IMR-90 (cell line): ENCODE measurements at places on chromosomes 6 and 20. TPM values are rescaled to one million over a fixed set of nuclear protein-coding genes. Genes with fewer than 3 reads are reported as not detected.

GRCh38 chr20:37529214-37529967 is 1.7 kb upstream of the BLCAP start:
- DNase-seq = no peak

DNA sequence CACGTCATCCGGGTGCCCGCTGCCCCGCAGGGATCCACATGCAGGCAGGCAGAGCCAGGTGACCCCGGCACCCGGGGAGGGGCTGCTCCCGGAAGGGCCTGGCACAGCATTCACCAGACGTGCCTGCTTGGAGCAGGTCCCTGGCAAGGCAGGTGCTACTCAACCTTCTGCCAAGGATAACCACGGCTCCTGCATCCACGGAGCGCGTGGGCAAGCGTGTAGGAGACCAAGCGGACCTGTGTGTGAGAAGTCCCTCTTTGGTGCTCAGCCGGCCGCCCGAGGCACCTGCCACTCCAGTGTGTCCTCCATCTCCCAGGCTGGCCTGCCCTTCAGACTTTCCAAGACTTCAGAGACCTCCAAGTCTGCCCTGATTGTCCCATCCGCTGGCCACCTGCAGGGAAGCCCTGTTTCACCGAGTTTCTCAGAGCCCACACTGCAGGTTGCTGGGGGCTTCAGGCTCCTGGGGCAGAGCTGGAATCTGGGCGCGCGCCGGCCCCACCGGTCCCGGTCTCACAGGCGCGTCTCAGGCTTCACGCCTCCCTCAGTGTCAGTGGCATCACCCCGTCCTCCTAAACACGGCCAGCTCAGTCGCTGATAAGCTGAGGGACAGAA is 124.3 kb downstream of the DLL1 start:
- no peak for DNase-seq

- no peak for DNase-seq
Observed at GRCh38 chr20:58826271-58826670, 24.4 kb downstream of the GNAS-AS1 start.

DNA sequence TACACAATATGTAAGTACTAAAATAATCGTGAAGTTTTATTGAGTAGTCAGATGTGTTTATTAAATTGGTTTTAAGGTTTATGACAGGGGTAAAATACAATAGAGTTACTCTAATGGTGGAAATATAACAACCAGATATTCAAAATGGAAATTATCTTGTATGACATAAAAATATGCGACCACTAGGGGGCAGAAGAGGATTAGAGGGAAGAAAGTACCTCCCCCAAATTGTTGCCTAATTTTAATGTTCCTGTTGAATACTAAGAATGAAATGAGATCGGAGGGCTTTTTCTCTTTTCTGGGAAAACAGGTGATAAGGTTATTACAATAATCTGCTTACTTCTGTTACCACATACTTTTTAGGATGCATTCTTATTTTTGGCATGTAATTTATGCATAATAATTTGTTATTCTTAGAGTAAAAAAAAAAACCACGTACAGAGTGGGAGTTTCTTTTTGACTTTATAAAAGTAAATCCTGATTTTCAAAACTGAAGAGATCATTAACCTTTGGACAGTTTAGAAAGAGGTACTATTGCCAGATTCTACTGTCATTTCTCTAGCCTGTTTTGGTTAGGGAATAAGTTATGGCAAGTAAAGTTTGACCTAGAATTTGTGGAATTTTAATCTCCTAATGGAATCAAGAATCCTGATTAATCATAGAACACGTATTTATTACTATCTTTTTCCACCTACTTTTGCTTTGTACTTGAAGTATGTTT is 159.2 kb downstream of the CD109 start:
- peak; percentile 73 for DNase-seq

- no peak for DNase-seq
Observed at GRCh38 chr20:62618611-62619529, 23.4 kb upstream of the SLCO4A1 start.

- DNase-seq = no peak
Observed at GRCh38 chr6:151807513-151808370, at the start of gene ESR1. Gene ESR1, plus strand, starts transcription at chr6:151807682. Its CDS starts 231 bp downstream, at chr6:151807913.

DNA sequence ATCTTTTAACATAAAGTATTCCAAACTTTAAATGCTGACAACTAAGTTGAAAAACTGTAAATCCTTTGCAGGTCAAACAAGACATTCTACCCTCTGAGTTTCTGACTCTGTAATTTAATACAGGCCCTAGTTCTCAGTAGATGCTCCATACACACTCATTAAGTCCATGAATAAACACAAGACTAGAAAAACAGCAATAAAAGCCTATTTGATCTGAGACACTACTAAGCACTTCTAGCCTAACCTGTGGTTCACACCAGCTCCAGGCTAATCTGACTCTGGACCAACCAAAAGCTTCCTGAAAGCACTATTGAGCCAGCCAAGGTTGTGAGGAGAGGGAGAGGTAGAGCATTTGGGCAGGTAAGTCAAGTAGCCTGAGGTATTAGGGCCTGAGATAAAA is 103.9 kb downstream of the EPM2A start:
- no peak for DNase-seq

GRCh38 chr6:52389264-52389625 is 27.3 kb downstream of the PAQR8 start:
- DNase-seq = peak; percentile 11

GRCh38 chr20:24915440-24915839 is 33.6 kb upstream of the CST7 start:
- no peak for DNase-seq

- no peak for DNase-seq
Observed at GRCh38 chr6:107079429-107079828, 35.9 kb downstream of the BEND3 start.

- no peak for DNase-seq
Observed at GRCh38 chr6:138526822-138527235, 27.5 kb upstream of the NHSL1 start.

DNA sequence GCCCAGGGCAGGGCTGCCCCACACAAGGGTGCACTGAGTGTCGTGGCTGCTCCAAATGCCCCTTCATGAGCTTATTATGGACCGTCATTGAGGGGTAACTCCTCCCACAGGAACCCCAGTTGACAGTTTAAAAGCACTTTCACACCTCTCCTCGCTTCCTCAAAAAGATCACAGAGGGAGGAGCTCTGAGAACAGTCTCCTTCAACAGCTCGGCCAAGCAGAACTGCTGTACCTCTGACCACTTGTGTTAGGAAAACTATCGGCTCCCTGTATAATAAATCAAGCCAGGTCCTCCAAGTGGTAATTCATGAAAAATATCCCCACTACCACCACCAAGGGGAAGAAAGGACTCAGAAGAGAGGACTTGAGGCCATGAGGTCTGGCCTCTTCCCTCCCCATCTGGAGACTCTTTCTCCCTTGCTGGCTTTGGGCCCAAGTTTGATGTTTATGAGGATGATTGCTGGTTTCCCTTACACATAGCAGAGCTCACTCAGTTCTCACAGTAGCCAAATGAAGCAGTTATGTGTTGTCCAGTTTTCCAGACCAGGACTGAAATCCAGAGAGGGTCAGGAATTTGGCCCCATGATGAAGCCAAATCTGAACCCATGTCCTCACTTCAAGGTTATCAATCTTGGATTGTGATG is 8.7 kb downstream of the SNX21 start:
- peak; percentile 59 for DNase-seq

- DNase-seq = no peak
Observed at GRCh38 chr20:50186987-50187402, 3.6 kb upstream of the CEBPB start.

- DNase-seq = no peak
Observed at GRCh38 chr6:25456249-25457040, 177.3 kb downstream of the CARMIL1 start.

GRCh38 chr6:96613291-96613999 is 50.5 kb downstream of the FHL5 start:
- no peak for DNase-seq

- peak; percentile 86 for DNase-seq
Observed at GRCh38 chr6:33314515-33314942, 651 bp upstream of the TAPBP start.

DNA sequence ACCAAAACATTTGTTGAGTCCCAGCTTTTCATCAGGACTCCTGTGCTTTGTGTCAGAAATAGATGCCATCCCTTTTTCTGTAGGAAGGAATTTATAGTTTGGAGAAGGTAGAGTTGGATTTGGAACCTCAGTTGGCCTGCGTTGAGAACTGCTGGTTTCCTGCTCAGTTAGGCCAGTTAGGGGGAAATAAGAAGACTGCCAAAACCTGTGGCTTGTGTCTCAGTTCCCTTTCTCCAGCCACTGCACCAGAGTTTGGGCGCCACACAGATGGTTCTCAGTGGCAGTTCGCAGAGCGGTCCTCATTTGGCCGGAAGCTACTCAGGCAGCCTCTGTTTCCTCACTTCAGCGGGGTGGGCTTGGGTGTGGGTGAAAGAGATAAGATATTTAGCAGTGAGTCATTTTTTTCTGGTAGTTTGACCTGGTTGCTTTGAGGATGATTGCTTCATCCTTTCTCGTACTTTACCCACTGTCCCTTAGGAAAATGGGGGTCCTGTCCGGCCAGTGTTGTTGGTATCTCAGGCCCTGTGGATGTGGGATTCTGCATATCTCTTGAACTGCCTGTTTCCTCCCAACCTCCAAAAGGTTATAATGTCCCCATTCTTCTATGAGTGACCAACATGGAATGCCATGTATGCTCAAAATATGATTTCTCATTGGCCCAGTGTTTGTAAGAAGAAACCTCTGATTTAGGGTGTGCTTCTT is 53.7 kb downstream of the JARID2 start:
- peak; percentile 46 for DNase-seq

DNA sequence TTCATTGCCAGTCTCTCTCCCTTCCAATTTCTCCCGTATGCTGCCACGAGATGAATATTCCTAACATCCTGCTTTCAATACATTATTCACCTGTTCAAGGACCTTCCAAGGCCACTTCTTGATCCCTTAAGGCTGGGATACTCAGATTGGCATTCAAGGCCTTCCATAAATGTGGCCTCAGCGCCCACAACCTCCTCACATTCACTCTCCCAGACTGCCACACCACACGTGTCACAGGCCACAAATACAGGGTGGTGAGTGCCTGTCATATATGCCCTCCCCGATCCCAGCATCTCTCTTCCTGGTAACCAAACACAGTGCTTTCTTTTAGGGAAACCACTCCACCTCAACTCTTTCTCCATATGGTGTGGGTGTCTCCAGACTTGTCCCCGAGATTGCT is 55.5 kb downstream of the TTI1 start:
- no peak for DNase-seq

- peak; percentile 95 for DNase-seq
Observed at GRCh38 chr6:135568379-135568778, 70.8 kb upstream of the AHI1 start.

GRCh38 chr20:10714236-10714975 is 40.6 kb upstream of the JAG1 start:
- DNase-seq = no peak

DNA sequence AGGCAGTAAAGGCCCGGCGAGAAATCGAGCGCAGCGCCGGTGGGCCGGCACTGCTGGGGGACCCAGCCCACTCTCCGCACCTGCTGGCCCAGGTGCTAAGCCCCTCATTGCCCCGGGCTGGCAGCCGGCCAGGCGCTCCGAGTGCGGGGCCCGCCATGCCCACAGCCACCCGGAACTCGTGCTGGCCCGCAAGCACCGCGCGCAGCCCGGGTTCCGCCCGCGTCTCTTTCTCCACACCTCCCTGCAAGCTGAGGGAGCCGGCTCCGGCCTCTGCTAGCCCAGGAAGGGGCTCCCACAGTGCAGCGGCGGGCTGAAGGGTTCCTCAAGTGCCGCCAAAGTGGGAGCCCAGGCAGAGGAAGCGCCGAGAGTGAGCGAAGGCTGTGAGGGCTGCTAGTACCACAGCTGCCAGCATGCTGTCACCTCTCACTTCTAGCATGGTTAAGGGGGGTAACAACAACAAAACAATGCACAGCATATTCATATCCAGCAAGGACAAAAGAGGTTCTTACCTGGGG is 11.3 kb upstream of the GMPR start:
- no peak for DNase-seq

DNA sequence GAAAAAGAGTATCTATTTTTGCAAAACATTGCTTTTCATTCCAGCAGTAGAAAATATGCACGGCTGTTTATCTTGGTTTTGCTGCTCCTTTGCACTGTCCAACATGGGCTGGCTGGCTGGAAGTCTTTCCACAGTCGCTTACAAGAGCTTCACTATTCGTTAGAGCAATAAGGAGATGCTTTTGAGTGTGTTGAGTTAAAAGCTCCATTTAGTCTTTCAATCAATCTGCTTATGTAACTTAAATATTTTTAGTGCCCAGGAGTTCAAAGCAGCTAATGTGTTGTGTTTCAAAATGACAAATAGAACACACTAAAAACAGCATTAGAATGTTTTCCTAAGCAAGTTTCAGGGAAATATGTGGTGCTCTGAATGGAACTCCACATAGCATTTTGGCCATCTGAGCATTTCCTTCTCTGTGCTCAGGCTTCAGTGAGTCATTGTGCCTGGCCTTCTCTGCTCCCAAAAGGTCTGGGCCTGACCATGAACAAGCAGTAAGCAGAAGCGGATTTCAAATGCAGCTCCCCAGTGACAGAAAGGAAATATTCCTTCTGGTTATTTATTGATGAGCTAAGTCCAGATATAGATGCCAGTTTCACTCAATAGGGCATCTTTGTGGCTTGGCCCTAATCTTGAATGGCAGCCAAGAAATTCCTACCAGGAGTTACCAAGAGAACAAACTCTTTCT is 580.3 kb downstream of the TENT5A start:
- DNase-seq = peak; percentile 36

DNA sequence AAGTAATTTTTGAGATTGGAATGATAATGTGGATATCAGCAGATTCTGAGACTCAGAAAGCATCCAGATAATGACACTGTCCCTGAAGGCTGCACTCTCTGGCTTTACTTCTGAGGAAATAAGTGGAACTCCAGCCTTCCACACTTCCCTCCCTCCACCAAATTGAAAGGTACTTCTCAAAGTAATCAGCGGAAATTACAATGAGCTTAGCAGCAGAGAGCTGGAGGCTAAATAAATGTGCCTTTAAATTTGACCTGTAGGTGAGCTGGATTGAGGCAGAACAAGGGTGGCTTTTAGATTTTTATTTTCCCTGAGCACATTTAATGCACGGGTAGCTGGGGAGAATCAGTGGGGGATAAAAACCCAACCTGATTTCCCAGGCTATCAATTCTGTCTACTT is 39.3 kb upstream of the RNF144B start:
- DNase-seq = no peak

- DNase-seq = no peak
Observed at GRCh38 chr6:73800997-73801396, 105.0 kb downstream of the CD109 start.

The HLA-DPB1 gene
- 9.7 and 10.7 TPM in 2 replicates for polyA plus RNA-seq

The MYLK2 gene
- 0.19 and 0.27 TPM in 2 replicates for polyA plus RNA-seq

The TFAP2C gene
- polyA plus RNA-seq = 0.05 TPM in 1 of 2 replicates, not detected in the other

The DSP gene
- 6.8 and 7.1 TPM in 2 replicates for polyA plus RNA-seq

The LZTS3 gene
- 3.2 and 3.7 TPM in 2 replicates for polyA plus RNA-seq

The LINC00237 gene
- polyA plus RNA-seq = not detected in 2 replicates

The ECT2L gene
- polyA plus RNA-seq = not detected in 2 replicates

The NNAT gene
- polyA plus RNA-seq = 6.5 and 8.2 TPM in 2 replicates

The PIM1 gene
- 12.8 and 18.5 TPM in 2 replicates for polyA plus RNA-seq

The CGA gene
- polyA plus RNA-seq = 0.15 and 0.17 TPM in 2 replicates

The WFDC12 gene
- polyA plus RNA-seq = not detected in 2 replicates

The TRIM40 gene
- polyA plus RNA-seq = not detected in 2 replicates

The CTCFL gene
- not detected in 2 replicates for polyA plus RNA-seq

The TUBB2B gene
- polyA plus RNA-seq = 19.0 and 21.1 TPM in 2 replicates
